Left ventricle myocardium inferior (tissue), 1 donor: ENCODE measurements at places on chromosomes 3 and 15.

DNA sequence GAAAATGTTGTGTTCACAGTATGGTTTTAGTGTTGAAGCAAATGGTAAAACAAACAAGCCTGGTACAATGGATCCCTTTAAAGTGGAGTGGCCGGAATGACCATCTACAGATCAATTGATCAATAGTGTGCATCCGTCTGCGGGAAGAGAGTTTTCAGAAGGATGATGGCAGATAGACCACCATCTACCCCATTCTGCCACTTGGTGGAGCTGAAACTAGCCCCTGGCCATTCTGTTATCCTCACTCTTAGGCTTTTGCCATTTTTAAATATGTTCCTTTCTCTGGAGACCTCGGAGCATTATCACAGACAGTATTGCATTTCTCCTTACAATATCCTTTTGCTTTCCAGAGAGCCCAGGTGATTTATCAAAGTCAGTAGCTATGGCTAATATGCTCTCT lies 258.9 kb upstream of the CFAP20DC start:
- no peak for DNase-seq

- no peak for DNase-seq
These were observed 79.3 kb downstream of the SHQ1 start for GRCh38 chr3:72768936-72769335.

- no peak for DNase-seq
These were observed 1.4 kb downstream of the STRIT1 start for GRCh38 chr3:155292133-155292532.

DNA sequence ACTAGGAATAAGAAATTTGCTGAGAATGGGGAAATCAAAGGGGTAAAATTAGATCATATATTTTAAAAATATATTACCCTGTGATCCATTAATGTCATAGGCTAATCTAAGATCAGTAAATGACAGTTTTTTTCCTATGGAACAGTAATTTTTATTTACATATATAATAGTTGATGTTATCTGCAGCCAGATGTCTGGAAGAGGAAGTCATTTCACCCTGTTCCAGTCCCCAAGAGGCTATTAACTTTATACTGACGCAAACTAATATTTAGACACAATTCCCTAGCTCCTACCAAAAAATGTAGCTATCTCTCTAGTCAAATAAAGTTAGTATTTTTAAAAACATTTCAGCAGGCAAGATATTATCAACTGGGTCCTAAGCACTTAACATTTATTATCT lies 558.0 kb downstream of the MECOM start:
- no peak for DNase-seq

DNA sequence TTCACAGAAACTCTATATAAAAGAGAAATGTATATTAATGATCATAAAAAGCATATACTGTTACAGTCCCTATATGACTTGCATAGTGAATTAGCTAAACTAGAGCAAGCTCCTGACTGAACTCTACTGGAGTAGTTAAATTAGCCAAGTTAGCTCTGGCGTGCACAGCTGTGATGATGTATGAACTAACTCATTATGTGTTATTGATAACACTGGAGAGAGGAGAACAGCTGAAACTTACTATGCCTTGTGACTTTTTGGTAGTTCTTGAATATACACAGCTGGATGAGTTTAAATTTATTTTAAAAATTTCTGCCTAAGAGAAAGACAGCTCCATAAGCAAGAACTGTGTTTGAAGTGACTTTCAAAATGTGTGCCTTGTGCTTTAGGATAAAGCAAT lies 8.1 kb downstream of the TIPARP start:
- DNase-seq, result no peak

- DNase-seq, result no peak
These were observed 15.2 kb upstream of the ANPEP start for GRCh38 chr15:89829616-89830440.

- no peak for DNase-seq
These were observed 232.0 kb downstream of the CD47 start for GRCh38 chr3:107858876-107859275.

DNA sequence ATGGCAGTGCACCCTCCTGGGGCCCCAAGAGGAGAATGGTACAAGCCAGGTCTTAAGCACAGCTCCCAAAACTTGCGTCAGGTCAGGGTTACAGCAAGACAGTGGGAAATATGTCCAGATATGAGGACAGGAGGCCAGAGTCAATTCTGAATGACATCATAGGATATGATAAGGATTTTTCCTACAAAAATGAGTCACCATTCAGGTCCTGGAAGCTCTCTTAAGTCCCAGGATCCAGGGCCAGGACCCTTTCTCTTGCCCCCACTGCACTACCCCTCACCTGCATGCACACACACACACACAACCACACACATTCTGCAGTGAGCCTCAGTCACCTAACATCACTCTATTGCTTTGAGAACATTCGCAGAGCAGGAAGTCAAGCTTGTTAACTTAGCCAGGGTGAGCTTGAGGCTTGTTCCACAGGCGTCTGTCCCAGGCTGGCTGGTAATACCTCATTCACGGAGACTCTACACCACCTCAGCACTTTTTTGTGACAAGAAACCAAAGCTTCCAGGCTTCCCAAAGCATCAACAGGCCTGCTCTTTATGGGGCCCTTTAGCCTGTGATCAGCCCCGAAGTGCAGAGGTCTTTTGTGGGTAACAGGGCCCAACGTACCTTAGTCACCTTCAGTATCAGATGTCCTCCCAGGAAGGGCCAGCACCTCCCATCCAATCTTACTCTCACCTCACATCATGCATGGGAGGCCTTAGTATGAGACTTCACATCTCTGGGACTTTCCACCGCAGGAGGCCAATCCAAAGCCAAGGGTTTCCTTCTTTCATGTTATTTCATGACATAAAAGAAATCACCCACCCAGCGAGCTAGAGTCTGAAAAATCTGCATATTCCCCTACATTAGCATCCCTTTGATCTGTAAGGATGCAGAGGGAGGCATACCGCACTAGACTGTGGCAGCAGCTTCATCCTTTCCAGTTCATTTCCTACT lies 74.0 kb upstream of the LIPC start:
- no peak for DNase-seq

DNA sequence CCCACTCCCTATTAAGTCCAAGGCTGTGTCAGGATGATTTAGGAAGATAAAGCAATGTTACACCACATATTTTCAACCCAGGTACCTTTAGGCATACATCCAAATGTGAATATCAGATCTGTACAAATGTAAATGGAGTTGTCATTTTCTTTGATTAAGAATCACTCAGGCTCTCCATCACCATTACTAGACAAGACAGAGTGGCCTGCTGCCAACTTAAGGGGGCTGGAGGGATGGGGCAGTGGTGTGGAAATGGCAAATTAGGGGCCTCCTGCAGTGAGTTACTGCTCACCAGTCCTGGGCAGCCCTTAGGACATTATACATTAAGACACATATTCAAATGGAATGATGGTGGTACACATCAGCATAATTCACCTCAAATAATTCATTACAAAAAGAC lies 211.0 kb downstream of the TNIK start:
- DNase-seq, result no peak
